OCI-M1 (cell line): ENCODE measurements at places on chromosomes 11 and 22.

DNA sequence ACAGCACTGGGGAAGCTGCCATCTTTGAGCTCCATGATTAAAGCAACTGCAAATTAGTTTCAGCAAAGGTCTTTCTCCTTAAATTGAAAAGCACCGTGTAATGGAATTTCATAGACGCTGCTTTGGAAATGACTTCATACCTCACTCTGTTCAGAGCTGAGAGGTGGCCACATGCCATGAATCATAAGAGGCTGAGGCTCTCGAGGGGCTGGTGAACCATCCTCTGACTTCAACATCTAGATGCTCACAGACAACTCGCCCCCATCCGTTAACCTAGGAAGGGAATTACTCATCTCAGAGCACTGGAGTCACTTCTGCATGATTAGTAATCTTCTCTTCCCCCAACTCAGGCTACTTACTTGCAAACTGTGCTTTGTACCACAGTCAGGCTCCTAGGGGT, 122.3 kb downstream of the RCN1 start:
- DNase-seq, result no peak

DNA sequence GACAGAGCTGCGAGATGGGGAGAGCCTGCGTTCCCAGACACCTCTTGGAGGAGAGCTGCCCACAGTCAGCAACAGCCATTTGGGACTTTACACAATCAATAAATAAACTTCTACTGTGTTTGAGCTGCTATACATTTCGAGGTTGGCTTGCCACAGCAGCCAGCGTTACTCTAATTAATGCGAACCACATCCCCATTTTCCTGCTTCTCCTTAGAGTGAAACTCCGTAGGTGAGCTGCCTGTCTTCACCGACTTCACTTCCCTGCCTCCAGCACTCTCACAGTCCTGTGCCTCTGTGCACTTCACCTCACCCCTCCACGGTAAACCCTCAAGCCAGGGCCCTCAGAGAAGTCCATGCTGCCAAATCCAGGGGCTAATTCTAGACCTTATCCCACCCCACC, 5.9 kb upstream of the SLC22A12 start:
- no peak for DNase-seq

GRCh38 chr22:40008726-40009291, 14.1 kb downstream of the FAM83F start:
- no peak for DNase-seq

DNA sequence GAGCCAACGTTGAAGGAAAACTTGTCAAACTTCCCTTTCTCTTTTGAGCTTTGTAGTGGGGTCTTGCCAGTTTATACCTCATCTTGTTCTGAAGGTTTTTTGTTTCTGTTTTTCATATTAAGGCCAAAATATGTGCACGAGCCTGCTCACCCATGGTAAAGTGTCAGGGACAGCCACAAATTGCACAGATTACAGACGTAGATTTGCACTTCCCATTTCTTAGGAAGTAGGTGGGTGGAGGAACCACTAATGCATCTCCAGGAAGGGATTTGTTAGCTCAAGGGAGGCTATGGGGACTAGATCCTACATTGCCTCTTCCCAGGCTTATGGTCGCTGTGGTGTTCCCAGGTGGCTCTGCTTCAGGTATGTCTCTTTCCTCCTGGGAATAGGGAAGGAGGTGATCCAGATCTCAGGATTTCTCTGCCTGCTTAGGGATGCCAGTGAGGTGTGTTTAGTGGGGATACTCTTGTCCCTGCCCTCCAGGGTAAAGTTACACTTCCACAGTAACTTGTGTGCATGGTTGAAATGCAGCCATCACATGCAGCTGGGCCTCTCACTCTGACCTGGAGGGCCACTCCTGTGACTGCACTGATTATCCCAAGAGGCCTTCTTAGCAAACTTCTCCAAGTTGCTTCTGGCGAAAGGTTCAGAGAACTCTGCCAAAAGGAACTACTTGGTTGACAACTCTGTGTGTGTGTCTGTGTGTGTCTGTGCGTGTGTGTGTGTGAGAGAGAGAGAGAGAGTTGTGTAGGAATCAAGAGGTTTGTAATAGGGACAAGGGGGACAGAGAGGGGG, 9.8 kb downstream of the PPFIBP2 start:
- peak; percentile 34 for DNase-seq

DNA sequence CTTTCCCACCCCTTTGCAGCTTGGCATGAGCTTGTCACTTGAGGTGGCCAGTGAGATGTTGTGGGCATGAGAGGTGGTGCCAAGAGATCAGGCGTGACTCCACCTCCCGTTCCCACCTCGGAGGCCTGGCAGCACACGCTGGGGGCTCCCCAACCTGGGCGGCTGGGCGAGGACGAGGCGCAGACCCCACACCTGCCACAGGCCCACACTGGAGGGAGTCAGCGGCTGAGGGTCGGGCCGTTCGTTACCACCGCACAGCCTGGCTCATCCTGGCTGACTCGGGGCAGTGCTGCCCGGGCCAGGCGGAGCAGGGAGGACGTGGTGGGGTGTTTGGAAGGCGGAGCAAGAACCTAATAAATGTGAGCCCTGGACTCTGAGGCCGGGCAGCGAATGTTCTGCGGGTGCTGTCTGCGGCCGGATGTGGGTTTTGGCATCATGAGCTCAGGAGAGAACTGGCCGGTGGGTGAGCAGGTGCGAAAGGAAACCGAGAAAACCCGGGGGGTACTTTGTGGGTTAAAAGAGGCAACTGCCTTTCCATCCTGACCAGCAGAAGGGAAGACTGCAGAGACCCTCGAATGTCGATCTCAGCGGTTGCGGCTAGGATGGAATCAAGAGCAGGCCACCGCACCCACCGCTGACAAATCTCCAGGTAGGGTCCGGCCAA, 10.2 kb upstream of the IFITM3 start:
- no peak for DNase-seq

- DNase-seq, result no peak
Measured at GRCh38 chr22:17808693-17809403, 34.6 kb upstream of the BID start.

DNA sequence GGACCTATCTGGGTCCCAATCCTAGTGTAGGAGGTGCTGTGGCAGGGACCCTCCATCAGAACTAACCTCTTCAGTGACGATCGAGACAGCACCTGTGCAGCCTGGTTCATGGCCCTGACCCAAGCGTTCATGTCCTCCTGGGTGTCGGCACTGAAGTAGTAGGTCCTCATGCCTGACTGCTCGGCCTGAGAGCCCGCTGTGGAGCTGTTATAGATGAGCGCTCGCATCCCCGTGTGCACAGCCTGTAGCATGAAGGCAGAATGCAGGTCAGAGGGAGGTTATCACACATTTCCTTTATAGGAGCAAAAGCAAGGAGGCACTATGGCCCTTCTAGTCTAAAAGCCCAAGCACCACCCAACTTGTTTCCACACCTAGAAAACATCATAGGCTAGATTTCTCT, 103.0 kb downstream of the C11orf58 start:
- no peak for DNase-seq

DNA sequence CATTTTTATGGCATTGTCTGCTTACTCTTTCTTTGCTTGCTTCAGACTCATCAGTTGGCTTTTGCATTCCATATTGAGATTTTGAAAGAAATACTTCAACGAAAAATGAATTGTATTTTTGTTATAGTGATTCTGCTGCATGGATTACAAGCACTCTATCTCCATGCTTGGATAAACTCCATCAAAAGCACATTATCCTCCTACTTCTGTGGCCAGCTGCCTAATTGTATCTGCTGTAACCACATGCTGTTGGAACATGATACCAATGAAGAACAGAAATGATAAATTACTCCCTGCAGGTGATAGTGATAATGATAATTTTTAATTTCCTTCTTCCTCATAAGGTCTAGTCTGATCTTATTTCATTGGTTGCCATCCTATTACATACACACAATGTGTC, 100.8 kb downstream of the PRMT3 start:
- DNase-seq, result peak; percentile 45

DNA sequence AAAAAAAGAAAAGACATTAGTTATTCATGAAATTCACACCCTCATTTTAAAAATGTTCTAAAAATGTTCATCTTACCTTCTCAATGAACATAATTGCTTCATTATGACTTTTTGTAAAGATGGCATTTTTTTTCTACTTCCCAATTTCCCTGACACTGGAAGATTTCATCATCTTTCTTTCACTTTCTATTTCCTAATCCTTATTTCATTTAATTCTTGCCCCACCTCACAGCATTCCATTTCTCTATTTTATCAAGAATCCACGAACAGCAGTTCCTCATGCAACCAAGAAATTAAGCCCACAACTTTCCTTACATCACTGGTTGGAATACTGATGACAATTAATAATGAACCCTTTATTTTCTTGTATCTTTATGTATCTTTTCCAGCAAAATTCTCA, 1.9 kb downstream of the PATL1 start:
- peak; percentile 86 for DNase-seq

- no peak for DNase-seq
Measured at GRCh38 chr11:111923351-111923788, 4.7 kb downstream of the C11orf52 start.

GRCh38 chr11:66958956-66959274, 732 bp upstream of the PC start:
- DNase-seq, result no peak

GRCh38 chr11:105468154-105468553, 141.7 kb upstream of the GRIA4 start:
- DNase-seq, result no peak

DNA sequence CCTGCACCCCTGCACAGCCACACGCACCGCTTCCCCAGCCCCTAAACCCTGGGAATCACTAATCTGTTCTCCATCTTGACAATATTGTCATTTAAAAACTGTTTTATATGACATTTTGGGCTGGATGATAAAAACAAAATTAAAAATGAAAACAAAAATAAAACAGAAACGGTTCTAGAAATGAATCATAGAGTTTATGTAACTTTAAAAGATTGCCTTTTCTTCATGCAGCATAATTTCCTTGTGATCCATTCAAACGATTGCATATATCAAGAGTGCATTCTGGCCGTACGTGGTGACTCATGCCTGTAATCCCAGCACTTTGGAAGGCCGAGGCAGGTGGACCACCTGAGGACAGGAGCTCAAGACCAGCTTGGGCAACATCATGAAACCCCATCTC, 6.6 kb upstream of the FAM118A start:
- no peak for DNase-seq

GRCh38 chr11:18599739-18600230, at the start of gene MISFA:
Gene MISFA, plus strand, starts transcription at chr11:18599789. Its CDS starts 140 bp downstream, at chr11:18599929.
- no peak for DNase-seq

DNA sequence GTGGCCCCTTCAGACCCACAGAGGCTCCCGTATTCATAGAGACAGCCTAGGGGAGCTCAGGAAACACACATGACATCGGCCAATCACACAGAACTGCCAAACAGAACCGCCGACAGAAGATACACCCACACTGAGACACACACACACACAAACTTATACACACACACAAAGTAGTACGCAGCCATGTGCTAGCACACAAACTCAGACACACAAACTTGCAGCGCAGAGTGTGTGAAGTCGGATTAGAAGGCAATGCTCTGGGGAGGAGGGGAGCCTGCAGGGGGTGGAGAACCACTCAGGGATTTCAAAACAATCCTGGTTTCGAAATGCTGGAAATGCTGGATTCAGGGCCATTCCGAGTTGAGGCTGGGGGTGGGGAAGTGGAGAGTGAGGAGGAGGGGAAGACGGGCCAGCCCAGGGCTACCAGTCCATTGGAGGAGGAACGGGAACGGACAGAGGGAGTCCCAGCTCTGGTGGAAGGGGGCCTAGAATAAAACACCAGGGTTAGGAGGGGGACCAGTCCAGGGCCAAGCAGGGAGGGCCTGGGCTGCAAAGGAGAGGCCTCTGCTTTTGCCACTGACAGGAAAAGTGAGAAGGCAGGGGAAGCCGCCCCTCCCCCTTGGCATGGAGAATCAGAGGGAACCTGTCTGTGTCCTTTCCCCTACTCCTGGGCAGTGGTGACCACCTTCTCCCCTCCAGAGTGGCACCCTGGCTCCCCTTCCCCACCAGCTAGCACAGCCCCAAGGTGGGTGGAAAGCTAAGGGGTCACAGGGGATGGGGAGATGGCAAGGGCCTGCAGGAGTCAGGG, 4.4 kb downstream of the BCL9L start:
- DNase-seq, result no peak

DNA sequence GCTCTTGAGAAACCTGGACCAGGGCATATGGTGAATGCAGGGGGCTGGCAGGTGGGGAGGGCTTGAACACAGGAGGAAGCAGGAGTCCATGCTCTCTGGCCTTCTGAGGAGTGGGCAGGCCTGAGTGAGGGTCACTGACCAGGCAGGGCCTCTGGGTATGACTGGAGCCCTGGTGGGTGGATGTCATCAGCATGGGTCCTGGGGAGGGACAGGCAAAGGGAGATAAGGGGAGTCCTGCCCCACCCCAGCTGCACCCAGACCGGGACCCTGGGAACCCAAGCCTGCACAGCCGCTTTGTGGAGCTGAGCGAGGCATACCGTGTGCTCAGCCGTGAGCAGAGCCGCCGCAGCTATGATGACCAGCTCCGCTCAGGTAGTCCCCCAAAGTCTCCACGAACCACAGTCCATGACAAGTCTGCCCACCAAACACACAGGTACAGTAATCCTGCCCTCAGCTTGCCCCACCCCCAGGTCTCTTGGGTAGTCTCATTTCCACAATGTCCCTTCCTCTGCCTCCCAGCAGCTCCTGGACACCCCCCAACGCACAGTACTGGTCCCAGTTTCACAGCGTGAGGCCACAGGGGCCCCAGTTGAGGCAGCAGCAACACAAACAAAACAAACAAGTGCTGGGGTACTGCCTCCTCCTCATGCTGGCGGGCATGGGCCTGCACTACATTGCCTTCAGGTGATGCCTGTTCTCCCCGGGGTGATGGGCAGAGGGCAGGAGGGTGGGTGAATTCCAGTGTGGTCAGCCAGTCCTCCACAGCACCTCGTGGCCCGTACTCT, 2.0 kb upstream of the VEGFB start:
- DNase-seq, result no peak

DNA sequence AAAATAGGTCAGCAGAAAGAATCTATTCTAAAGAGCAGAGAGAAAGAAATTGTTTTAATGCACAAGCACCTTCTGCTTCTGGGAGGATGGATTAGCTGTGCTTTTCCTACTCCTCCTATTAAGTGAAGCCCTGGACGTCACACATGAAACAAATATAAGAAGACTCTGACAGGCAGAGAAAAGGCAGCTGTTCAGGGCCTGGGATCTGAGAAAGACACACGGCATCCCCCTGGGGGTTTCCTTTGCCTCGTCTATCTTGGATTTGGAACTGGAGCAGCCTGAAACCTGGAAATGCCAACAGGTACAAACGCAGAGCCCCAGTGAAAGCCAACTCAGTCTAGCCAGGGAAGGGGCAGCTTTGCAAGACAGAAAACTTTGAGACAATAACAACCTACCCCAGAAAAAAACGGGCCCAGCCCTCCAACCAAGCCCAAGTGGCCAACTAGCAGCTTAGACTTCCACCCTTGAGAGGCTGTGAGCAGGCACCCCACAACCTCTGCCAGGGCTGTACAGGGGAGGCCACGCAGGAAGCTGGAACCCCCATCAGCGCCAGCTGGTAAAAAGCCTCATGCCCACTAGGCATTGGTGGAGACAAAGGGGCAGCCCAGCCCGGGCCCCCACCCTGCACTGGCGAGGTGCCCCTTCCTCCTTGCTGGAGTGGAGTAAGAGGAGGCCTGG, 7.3 kb downstream of the CERK start:
- no peak for DNase-seq

GRCh38 chr11:125370561-125371389, 125.3 kb downstream of the FEZ1 start:
- no peak for DNase-seq
